Bone marrow (tissue), 2 donors: ENCODE measurements at places on chromosomes 7 and 10.
A peak's percentile ranks its signal among the peaks of the same experiment; 100 is the strongest.

- no peak for DNase-seq
Measured at GRCh38 chr10:13110908-13111307, 10.9 kb downstream of the OPTN start.

DNA sequence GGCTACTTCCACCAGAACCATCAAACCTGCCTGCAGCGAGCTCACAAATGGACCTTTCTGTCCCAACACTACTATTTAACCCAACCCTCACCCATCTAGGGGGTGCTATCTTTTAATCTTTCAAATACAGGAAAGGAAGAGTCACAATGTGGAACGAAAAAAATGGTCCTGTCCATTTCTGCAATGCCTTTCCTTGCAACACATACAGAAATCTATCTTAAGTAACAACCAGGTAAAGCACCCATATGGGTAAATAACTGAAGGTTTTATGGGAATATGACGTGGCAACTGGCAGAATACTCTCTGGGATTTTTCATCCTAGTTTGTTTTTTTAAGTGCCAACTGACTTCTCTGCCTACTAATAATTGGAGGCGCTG is 24.6 kb downstream of the TNS3 start:
- no peak for DNase-seq

DNA sequence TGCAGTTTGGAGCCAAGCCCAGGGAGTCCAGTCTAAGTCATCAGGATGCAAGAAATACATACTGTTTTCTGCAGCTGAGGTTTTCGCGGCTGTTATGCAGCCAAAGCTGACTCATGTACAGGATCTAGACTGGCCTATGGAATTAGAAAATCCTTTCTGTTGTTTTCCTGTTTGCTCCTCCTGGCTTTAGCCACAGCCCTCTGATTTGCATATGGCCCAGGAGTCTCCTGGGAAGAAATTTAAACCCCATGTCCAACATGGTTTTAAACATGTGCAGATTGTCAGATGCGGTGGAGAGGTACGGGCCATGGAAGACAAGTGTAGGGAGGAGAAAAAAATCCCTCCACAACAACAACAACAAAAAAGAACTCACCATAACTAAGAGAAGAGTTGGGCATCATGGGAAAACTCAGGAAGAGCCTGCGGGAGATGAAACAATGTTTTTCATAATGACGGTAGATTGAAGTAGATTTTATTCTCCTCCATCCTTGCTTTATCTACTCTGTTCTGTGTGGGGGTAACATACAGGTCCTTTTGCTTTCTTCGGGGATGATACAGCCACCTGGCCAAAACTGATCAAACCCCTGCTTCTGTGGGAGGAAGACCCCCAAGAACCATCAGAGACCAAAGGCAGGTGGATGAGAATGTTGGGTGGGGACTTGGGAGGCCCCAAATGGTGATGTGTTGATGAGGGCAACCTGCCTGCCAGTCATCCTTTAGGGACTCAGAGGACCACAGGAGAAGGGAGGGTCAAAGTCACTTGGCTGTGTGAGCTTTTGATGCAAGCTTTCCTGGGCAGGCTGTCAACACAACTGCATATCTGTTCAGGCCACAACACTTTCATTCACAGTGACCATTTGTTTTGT is 29.8 kb upstream of the GNA12 start:
- DNase-seq, result peak; percentile 48

GRCh38 chr7:87511510-87511909 is 36.0 kb upstream of the ABCB4 start:
- no peak for DNase-seq

DNA sequence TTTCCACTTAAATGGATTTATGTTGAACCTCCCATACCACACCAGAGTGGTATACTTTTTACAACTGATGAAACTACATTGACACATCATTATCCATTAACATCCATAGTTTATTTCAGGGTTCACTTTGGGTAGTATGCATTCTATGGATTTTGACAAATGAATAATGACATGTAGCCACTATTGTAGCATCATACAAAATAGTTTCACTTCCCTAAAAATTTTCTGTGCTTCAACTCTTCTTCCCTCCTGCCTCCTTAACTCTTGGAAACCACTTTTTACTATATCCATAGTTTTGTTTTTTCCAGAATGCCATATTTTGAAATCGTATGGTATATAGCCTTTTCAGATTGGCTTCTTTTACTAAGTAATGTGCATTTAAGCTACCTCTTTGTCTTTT is 199.5 kb upstream of the TMEM196 start:
- DNase-seq, result no peak
